Stimulated activated effector memory CD8-positive, alpha-beta T cell treated with anti-CD3 and anti-CD28 coated beads, Interleukin-12 subunit alpha, Interleukin-12 subunit beta, amount 100 ng/mL, for 72 hours (primary cell): ENCODE measurements at places on chromosomes 5 and 9.

- DNase-seq, result no peak
Observed at GRCh38 chr9:121160025-121160424, 41.6 kb downstream of the RAB14 start.

- DNase-seq, result no peak
Observed at GRCh38 chr5:113660206-113660605, 146.7 kb downstream of the YTHDC2 start.

GRCh38 chr5:11105696-11106095 lies 344.7 kb upstream of the DAP start:
- no peak for DNase-seq

GRCh38 chr5:78929833-78930232 lies 55.3 kb downstream of the ARSB start:
- no peak for DNase-seq

DNA sequence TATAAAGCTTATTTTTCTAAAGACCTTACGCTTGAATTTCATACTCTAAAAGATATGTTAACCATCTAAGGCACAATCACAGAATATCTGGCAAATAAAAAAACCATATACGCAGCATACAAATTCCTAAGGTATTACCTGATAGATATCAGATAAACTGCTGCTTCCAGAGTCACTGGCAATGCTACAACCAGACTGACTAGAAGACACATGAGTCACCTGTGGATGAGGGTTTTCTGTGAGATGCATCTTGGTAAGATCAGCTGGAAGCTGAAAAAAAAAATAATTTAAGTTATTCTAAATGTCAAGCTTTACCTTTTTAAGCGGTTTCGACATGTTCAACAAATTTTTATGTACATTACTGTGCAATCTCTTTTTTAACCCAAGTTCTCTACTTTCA lies 113.8 kb downstream of the RAPGEF6 start:
- DNase-seq, result no peak

DNA sequence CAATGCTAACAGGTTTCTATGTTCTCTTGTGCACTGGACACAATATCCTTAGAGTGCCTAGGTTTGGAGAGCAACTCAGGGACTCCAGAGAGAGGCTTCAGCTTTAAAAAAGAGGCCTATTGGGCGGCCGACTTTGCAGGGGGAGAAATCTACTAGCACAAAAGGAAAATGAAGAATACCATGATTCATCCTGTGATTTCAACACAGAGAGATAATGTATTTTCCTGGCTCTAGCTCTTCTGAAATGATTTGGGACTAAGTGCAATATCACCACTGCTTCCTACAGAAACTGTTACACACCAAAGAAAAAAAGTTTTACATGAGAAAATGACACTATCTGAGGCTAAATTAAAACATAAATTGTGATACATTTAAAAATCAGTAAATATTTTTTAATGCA lies 146.1 kb upstream of the TSLP start:
- no peak for DNase-seq

DNA sequence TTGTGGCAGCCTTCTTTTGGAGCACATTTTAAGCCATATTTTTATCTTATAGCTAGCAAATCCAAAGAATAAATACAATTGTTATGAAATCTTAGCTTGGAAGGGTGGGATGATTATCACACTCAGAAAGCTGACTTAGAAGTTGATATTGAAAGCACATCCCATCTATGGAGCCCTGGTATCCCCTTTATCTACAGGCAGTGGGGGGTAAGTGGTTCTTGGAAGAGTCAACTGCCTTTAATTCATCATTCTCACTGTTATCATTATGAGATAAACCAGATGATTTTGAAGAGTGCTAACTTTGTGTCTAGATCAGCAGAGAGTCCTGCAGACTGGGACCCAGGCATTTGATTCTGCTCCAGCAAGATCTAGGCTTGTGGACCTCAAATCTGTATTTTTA lies 3.0 kb downstream of the LCP2 start:
- DNase-seq, result no peak

- no peak for DNase-seq
Observed at GRCh38 chr9:130557077-130557468, 22.3 kb upstream of the FUBP3 start.

GRCh38 chr5:144219869-144220268 lies 49.2 kb downstream of the KCTD16 start:
- DNase-seq, result no peak

DNA sequence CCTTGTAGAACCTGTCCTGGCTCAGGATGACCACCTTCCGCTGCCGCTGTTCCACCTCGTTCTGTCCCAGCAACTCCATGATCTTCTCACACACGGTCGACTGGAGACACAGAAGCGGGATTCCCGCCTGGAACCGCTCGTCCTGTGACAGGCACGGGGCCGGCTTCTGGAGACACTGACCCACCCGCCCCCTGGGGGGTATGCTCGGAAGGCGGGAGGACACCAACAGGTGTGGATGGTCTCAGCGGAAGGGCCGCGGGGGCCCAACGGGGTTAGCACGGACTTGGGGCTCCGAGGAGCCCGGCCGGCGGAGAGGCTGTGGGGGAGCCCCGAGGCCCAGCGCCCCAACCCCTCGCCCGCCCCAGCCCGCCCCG lies 530 bp downstream of the UCK1 start:
- no peak for DNase-seq

- DNase-seq, result no peak
Observed at GRCh38 chr9:34506623-34507022, 16.2 kb downstream of the ENHO start.

DNA sequence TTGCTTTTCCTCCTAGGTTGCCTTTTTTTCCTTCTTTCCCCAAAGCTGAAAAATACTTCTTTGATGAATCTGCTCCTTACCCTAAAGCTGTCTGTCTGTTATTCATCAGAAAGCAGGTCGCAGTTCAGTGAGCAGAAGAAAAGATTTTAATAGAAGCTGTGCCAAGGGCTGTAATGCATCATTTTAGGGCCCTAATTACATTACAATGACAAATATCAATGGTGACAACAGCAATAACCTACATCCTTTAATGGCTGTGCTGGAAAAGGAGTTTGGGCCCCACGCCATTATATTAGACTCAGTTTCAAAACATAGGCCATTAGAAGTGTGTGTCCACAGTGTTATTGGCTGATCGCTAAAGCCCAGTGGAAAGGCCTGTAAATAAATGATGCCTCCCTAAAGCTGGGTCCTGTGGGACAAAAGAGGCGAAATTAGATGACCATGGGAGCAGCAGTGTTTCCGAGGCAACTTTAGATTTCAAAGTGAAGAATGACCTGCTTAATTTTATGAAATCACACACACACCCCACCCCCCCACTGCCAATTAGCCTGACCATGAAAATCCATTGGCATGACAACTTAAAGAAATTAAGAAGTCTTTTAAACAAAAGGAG lies 38.4 kb downstream of the TLE4 start:
- no peak for DNase-seq

DNA sequence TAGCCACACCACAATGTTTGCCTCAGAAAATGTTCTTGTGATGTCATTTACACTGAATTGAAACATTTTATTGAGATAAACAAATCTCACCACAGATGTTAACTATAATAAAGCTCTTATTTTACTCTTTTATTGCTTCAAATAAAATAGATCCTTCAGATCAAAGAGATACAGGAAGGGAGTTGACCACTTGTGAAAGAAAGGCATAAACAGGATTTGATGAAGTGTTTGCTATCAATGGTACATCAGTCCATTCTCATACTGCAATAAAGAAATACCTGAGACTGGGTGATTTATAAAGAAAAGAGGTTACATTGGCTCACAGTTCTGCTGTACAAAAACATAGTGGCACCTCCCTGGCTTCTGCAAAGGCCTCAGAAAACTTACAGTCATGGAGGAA lies 40.2 kb upstream of the OR13F1 start:
- DNase-seq, result no peak

DNA sequence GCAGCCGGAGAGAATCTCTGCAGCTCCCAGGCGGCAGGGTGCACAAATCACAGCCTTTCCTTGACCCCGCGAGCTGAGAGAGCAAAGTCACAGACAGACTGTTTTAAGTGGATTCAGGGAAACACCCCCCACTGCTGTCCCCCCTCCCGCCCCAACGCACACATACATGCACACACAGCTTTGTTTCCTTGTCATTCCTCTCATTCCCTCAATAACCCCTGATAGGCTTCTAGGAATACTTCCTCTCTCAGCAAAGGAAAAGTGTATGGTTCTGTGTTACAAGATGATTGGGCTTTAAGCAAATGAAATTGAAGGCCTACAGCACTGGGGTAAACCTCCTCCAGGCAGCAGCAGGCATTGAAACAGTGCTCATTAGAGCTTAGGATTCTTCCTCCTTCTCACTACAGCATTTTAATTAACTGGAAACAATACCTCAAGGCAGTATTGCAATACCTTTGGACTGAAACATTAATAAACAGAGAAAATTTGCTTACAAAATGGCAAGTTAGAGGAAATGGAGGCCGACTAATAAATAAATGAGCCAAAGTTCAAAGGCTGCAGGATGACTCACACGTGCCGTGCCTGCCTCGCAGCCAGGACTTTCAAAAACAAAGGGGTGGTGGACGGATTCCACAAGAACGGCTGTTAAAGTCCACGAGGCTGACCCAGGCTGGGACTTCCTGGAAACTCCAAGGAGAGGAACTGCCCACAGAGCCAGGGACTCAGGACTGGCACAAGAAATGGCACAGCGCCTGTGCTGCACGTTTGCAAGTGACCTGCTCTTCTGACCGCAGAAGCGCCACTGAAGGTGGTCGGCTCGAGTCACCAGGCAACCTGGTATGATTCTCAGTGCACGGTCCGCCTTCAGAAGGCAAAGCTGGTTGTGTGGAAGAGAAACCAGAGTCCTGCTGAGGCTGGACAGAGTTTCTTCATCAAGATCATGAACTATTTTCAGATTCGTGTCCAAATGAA lies 236.2 kb downstream of the SYK start:
- DNase-seq, result no peak

- DNase-seq, result no peak
Observed at GRCh38 chr5:64292611-64293215, 127.1 kb downstream of the RNF180 start.

DNA sequence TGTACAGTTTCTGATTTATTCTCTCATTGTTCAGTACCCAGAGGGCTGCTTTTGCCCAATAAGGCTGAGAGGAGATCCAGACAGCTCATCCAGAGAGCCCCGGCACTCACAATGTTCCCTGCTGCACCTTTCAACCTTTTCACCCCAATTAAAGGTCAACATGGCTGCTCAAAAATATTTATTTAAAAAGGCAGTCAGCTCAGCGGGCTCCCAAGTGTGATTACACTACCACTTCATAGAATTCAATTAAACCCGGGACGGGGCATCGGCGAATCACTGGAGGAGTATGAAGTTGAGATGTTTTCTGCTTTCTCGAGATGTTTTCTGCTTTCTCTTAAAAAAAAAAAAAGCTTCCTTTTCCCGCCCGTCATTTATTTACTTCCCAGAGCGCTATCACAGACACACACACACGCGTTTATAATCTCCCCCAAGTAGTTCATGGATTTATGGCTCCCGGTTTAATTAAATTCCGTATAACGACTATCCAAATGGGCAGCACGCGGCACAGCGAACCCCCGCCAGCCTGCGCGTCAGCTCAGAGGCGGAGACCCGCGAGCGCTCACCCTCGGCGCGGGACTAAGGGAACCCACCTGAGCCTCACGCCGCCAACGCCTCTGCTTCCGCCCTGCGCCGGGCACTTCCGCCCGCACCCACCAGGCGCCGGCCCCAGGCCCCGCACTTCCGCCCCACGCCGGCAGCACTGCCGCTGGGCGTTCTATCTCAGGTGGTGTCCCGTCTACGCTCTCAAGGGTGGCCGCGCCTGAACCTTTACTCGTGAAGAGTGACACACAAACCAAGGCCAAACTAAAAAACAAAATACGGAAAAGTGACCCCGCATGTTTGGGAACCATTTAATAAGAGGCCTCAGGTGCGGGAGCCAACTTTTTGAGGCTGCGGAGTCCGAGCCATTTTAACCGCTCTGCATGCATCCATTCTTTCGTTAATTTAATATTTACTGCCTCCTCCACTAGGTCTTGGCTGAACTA lies at the start of gene C5orf63:
C5orf63 (minus strand) TSS at position 642 of the 986 bp plus-strand sequence. CDS start 14,507 bp downstream, outside the sequence.
- peak; percentile 84 for DNase-seq

DNA sequence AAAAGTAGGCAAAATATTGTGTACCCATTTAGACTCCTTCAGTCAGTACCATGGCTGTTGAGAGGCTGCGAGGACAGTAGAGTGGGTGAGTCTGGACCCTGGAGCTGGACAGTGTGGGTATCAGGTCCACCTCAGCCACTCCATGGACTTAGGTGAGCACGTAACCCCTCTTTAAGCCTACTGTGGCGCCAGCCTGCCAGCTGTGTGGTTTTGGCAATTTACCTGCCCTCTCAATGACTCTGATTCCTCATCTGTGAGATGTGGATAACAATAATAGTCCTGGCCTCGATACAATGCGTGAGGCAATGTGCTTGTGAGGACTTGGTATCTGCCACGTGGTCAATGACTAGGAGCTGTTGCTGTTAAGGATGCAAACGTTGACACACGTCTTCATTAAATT lies 17.9 kb downstream of the SLC1A3 start:
- no peak for DNase-seq

GRCh38 chr9:81132796-81133195 lies 556.6 kb downstream of the TLE1 start:
- DNase-seq, result no peak
